ENCODE measurements at places on chromosomes 5 and 9.

GRCh38 chr9:114799925-114800324 lies 5.9 kb downstream of the TNFSF15 start:
- no peak for DNase-seq

DNA sequence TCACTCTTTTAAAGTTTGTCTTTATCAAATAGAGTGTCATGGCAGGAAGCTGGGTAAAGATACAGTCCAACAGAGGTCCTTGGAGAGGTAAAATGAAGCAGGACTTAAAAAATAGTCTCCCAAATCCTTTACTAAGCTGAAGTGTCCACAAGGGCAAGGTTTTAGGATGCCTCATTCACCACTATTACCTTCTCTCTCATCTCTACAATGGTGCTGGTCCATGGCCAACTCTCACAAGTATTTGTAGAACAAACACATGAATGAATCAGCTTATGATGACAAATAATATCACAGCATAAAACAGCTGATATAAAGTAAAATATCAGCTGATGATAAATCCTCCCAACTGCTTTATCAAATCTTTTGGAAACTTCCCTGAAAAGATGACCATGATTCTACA lies 162.3 kb upstream of the ZNF462 start:
- no peak for DNase-seq

DNA sequence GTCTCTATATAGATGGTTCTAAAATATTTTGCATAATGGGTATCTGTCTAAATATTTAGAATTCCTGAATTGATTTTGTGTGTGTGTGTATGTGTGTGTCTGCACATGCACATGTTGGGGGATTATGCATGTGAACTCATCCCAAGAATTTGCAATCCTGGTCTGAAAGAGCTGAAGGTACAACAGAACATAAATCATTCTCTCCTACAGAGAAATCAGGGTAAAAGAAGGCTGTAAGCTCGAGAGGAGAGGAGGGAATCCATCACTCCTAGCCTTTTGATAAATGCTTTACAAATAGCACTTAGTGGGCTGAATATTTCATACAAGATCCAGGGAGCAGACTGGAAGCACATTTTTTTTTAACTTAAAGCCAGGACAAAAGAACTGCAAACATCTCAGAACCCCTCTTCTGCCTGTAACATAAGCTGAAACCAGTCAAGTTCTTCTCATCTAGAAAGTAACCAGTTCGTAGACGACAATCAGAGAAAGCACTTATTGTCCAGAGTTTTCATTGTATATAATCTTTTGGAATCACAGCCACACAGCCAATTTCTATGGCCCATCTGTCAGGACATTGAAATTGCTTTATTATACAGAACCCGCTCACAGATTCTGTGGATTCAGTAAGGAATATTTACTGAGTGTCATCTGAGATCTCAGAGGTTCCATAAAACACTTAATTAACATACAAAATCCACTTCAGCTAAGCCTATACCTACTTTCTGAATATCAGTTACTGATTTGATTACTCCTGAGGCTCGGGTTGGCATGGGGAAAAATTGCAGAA lies 541.4 kb upstream of the ZNF462 start:
- DNase-seq, result no peak

- DNase-seq, result no peak
These were observed 26.6 kb downstream of the COL23A1 start for GRCh38 chr5:178563621-178564020.

DNA sequence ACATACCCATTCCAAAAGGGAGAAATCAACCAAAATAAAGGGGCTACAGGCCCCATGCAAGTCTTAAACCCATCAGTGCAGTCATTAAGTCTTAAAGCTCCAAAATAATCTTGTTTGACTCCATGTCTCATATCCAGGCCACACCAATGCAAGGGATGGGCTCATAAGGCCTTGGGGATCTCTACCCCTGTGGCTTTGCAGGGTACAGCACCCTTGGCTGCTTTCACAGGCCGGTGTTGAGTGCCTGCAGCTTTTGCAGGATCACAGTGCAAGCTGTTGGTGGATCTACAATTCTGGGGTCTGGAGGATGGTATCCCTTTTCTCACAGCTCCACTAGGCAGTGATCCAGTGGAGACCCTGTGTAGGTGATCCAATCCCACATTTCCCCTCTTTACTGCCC lies 5.0 kb upstream of the SPINK14 start:
- no peak for DNase-seq

DNA sequence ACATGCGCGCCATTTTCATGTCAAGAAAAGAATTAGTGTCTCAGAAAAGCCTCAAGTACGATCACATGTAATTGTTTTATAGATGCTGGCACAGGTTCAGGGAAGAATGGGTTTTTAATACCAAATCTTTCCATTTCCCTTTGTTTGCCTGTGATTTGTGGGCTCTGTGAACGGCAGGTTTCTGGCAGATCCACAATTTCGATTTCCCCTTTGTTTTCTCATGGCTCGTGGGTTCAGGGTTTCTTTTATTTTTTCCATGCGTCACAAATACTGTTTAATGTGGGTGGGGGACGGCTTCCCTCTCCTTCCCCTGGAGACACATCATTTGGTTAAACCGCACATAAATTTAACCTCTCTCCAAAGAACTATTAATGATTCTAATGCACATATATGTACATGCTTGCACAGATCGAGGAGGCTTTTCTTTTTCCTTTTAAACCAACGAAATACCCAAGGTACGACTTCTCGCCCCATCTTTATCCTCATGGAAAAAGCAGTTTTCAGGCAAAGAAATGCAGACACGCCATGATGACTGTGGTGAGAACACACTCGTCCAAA lies 195.9 kb downstream of the SLIT3 start:
- no peak for DNase-seq

DNA sequence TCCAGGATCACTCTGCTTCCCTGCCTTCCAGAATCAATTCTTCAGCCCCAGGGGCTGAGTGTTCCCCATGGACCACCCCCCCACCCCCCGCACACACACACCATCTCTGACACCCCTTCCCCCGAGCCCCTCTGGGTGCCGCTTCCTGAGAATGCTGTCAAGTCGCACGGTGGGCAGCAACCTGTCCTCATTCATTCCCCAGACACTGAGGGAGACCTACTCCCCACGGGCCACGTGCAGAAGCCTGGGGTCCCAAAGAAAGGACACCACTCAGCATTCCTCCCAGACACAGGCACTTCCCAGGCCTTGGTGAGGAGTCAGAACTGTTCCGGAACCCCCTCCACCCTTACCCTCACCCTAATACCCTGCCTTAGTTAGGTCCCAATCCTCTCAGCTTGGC lies 12.8 kb downstream of the CPLX2 start:
- DNase-seq, result no peak

- no peak for DNase-seq
These were observed 313.9 kb upstream of the TRPC7 start for GRCh38 chr5:136679233-136679632.
